Thoracic aorta (tissue), 2 donors: ENCODE measurements at places on chromosomes 16 and 17.

DNA sequence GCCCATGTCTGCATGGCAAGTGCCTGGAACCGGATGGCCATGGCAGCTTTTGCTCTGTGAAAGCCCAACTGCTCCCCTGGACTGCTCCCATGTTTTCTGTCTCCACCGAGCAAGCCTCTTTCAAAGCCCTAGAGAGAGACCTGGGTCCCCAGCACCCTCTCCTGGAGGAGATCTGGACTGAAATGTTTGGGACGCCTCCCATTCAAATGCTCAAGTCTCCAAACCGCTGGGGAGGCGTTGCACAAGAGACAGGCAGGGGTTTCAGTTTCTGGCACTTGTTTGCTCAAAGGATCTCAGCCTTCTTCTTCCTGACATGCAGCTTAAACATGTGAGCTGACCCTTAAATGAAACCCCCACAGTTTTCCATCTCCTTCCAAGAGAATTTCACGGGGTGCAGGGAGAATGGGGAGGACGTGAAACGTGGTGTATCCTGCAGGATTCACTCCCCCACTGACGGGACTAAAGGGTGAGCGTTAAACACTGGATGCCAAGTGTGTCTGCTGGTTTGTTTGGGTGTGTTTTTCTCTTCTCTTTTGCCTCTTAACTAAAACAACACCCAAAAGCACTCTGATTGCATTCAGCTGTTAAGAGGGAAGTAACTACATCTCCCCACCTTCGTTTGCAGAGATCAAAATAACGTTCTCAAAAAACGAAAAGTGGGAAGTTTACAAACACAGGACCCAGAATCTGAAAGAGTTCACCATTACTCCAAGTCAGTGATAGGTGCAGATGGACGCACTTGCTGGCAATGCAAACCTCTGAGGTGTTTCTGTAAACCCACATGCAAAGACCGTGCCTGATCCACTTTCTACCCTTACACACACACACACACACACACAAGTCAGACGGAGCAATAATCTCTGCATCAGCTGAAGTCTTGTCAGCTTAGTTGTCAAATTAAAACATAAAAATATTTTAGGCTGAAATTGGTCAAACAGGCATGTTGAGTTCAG, 256.9 kb downstream of the C16orf95 start:
- DNase-seq, result no peak

GRCh38 chr16:64880006-64880405, 241.9 kb downstream of the CDH11 start:
- DNase-seq, result no peak

- no peak for DNase-seq
These were observed 1.3 kb downstream of the CIITA start for GRCh38 chr16:10878328-10878643.

DNA sequence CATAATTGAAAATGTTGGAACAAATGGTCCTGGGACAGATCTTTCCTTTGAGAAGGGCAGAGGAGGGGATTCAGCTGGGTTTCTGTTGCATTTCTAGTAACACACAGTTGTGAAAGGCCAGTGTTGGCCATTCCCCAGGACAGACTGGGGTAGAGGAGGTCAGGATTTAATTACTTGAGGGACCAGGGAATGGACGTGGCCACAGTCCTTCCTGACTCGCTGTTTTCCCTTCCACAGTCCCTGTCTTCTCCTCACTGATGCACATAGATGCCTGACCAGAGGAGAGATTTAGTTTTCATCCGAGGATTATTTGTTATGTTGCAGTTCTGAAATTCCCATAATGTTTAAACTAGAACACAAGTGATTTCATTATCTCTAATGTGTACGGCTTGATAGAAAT, 25.2 kb upstream of the HEATR6 start:
- no peak for DNase-seq

- no peak for DNase-seq
These were observed 29.6 kb upstream of the ASGR2 start for GRCh38 chr17:7144213-7144612.

DNA sequence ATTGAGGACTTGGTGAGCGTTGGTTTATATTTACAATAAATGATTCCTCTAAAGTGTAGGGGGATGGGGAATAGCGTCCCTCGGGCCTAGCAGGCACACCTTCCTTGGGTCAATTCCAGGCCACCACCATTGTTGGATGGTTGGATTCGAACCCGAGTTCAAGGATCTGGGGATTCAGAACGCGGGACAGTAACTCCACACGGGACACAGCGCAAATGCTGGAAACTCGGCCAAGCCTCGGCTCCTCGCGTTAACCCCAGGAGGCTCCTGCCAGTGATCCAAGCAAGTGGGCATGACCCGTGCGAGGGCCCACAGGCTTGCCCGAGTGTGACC, 613 bp downstream of the B9D1 start:
- DNase-seq, result no peak

GRCh38 chr17:74290340-74290739, 16.3 kb downstream of the DNAI2 start:
- DNase-seq, result no peak

GRCh38 chr16:66107661-66108060, 258.8 kb upstream of the CDH5 start:
- DNase-seq, result no peak

- no peak for DNase-seq
These were observed 282.1 kb downstream of the CBLN1 start for GRCh38 chr16:48999508-48999907.

DNA sequence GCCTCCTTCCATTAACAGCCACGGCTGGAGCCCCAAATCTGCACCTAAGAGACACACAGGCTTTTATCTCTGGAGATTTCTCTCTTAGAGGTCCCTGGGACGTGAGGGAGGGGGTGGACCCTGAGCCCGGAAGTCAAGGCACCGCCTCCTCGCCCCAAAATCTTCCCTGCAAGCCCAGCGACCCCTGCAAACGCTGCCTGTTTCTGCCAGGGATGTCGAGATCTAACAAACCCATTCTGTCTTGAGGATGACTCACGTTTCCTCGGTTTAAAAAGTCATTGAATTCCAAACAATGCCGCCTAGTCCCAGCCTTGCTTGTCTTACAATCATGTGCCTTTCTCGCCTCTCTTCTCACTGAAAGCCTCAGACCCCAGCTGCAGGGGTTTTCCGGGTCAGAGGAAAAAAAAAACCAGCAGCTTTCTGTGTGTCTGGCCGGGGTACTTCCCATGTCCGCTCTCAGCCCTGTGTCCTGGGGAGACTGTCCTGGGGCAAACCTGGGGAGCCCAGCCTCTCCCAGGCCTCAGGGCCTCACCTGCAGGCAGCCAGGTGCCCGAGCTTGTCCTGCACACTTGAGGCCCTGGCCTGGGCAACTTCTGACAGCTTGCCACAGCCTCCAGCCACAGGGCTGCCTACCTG, 15.4 kb downstream of the ARL2BP start:
- DNase-seq, result no peak
